Adipocyte (in vitro differentiated cells): ENCODE measurements at places on chromosomes 7 and 10.

DNA sequence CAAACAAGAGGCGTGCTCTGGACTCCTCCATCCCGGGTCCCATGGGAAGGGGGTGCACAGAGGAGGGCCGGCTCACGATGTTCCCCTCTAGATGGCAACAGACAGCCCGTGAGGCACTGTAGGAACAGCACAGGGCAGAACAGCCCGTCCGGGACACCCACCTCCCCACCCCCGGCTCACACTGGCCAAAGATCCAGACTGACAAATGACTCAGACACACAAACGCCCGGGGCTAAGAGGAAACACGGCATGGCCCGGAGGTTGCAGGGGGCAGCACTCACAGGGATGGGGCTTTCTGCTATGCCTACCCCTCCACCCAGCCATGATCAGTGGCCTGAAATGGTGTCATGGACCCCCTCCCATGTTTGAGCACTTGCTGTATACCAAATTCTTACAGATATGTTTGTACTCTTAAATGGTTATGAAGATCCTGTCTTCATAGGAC is 4.9 kb upstream of the ELN start:
- peak; percentile 94 for DNase-seq

DNA sequence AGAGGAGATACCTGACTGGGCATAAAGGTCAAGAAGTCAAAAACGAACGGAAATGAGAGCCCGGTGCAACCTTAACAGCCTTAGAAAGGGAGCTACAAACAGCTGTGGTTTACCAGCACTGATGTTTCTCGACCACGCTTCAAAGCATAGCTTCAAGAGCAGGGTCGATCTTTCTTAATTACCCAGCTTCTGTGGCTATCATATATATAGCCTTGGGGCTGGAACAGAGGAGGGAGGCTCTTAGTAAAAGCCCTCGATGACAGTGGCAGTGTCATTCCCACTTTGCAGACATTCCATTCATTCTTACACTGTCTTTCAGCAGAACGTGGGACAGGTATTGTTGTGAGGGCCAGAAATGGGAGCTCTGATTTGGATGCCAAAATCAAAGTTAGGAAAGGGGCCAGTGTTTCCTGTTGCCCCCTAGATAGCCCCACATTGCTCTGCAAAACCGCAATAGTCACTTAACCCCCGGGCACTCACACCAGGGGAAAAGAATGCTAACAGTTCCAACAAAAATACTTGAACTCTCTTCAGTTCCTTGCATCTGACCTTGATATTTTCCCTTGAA is 141.5 kb downstream of the MTPAP start:
- DNase-seq, result peak; percentile 52

- no peak for DNase-seq
Measured at GRCh38 chr10:44572146-44572545, 187.2 kb upstream of the CXCL12 start.

DNA sequence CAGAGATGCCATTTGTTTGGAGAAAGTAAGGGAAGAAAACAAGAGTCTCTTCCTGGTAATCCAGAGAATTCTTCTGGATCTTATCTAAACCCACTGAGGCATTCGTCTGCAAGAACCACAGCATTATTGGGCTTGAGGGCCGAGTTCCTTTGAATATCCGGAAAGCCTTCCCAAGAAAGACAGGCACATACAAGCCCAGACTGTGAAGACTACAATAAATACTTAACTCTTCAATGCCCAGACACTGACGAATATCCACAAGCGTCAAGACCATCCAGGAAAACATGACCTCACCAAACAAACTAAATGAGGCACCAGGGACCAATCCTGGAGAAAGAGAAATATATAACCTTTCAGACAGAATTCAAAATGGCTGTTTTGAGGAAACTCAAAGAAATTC is 99.0 kb downstream of the RNF32 start:
- no peak for DNase-seq

- DNase-seq, result peak; percentile 39
Measured at GRCh38 chr7:94028768-94029167, 24.6 kb upstream of the BET1 start.

DNA sequence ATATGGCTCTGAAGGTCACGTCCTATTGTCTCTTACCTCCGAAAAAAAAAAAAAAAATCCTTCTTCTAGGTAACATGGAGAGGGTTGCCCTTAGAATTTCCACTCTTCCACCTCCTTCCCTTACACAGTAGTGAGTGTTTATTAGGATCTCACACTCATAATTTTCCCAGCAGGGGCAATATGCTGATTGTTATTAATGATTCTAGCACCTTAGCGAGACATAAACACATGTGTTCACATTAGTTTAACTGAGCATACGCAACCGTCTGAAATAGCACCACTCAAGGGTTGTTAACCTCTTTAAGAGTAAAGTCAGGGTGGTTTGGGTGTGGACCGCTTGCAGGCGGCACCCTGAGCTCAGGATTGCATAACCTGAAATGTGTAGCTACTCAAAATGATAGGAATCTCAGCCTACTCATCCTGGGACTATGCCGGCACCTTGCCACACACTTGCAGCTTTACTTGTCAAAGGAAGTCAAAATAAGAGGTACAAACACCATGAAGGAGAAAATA is 52.2 kb downstream of the CPEB3 start:
- peak; percentile 64 for DNase-seq

GRCh38 chr7:40283391-40283790 is 148.6 kb downstream of the SUGCT start:
- no peak for DNase-seq

DNA sequence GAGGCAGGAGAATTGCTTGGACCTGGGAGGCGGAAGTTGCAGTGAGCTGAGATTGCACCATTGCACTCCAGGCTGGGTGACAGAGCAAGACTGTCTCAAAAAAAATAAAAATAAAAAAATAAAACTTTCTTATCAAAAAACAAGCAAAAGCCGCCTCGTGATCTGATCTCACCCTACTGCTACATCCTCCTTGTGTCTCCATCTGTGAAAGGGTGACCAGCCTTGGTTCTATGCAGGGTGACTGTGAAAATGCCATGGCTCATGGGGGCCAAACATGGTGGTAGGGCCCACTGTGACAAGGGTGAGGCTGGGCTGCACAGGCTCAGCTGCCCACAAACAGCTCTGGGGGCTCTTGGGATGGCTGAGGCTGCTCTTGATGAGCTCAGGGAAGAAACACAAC is 968 bp upstream of the OPN4 start:
- no peak for DNase-seq

DNA sequence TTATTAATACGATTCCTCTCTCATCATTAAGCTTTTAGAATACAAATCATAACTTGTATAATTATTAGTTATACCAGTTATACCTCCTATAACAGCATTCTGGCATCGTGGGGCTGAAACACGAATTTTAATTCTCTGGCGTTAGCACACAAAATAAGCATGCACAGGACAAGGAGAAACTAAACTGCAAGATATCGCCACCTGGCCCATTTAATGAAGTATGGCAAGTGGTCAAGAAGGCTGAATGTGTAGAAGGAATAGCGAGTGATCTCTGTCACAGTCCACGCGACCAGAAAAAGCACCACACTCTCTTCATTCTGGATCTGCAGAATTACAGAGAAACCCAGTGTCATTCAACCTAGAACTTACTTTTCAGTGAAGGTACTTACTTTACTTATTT is 18.1 kb downstream of the HACD1 start:
- DNase-seq, result peak; percentile 43

- DNase-seq, result no peak
Measured at GRCh38 chr7:41467596-41467995, 235.3 kb downstream of the INHBA start.

DNA sequence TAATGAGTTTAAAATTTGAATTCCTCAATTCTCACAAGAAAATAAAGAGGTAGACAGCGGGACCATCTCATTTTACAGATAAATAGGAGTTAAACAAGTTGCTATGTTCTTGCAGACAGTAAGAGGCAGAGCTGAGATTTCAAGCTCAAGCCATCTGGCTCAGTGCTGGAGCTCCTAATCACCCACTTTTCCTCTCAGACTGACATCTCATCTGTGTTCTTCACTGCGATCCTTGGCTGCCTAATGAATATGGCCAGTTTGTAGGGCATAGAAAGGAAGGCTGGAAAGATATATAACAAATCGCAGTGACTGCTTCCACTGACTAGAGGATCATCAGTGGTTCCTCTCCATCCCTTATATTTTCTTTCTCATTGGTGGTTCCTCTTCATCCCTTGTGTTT is 151.2 kb downstream of the MPP7 start:
- DNase-seq, result no peak

GRCh38 chr7:140232957-140233917 is 56.5 kb upstream of the KDM7A start:
- no peak for DNase-seq

DNA sequence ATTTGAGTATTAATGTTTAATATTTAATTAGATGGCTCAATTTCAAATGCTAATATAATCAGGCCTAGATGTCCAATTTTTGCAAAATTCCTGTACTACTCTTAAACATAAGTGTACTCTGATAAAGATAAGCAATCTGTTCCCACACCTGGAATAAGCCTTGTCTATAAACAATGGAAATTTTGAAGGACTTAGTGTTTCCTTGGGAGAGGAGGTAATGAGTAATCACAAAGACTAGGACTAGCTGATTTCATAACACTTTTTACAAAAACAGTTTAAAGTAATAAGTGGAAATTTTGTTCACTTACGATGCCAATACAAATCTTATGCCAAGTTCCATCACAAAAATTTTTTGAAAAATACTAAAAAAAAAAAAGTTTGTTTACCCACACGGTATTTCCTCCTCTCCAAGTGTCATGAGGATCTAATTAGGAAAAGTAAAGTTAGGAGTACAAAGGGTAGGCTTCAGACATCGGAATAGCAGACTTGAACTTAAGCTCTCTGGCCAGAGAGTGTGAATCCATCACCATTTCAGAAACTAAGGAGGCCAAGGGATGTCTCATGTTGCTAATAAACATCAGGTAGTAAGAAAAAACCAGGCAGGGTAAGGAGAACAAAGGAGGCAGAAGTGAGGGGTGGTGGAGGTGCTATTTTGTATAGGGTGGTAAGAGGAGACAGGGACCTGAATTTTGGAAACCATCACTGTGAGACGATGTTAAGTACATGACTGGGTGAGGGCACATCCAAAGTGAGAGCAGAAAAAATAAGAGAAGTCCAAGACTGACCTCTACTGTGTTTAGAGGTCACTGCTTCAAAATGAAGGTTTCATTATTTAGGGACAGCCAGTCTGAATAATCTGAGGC is 61.3 kb downstream of the RAPGEF5 start:
- DNase-seq, result no peak

DNA sequence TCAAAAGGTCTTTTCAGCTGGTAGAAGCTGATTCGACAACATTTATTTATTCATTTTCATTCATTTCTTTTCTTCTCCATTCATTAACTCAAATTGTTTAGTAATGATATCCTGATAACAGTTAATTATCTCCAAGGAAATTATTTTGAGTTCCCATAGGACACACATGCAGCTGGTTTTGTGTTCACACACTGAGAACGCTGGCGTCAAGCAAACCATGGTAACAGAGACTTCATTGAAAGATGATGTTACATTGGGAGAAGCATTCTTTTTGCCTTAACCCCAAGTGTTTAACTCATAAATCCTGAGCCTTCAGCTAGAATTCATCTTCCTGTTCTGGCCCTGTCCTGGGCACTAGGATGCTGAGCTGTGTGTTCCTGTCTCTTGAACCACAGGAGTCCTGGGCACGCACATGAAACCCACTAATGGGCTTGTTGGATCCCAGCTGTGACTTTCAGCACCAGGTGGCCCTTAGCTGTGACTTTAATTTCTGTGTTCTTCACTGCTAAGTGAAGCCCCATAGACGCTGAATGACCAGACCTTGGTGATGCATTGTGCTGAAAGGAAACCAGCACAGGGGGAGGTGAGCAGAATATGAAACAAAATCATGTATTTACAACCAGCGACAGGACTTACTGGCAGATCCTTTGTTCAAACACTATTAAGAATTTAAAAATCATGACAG is 121.5 kb upstream of the PRSS58 start:
- DNase-seq, result no peak

DNA sequence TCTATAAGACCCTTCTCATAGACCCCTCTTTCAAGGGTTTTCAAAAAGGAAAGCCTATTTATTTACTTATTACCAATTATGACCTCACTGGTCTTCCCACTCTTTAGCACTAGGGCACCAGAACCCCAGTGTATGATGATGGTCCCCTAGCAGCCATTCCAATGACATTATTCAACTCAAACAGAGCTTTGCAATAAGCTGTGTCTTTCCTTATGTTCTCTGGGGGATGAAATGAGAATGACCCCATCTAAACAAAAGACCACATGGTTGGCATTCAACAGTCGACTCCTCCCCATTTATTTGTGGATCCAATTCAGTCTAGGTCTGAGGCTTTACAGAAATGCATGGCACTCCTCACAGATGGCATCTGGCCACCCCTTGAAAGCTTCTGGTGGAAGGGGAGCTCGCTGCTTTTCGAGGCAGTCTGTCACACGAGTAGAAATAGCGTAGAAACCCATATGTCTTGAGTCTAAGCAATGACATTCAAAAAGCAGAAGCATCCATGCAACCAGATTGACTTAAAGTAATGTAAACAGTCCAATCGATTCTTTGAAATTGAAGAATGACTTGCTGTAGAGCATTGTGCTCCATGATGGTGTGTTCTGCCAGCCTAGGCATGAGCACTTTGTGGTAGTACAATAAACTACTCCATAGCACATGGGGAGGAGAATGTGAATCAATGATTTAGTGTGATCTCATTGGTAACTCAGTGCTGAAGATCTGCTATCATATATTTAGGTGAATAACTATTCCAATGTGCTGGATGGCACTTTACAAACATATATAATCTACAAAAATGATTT is 29.8 kb downstream of the NRP1 start:
- no peak for DNase-seq

GRCh38 chr10:117516681-117517080 is 25.9 kb upstream of the EMX2 start:
- DNase-seq, result no peak

DNA sequence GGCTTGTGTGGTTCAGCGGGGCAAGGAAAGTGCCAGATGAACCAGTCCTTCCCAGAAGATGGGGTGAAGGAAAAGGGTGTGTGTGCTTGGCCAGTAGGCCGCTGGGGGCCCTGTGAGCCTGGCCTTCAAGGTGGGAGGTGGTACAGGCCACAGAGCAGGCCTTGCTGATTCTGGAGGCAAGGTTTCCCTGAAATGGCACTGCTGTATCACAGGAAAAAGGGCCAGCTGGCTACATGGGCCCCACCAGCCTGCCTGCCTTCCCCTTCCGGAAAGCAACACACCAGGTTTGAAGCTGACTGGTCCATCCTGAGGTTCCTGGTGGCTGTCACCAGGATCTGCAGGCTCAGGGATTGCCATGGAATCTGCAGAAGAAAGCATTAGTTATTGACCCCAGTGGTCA is 12.5 kb downstream of the MMRN2 start:
- DNase-seq, result no peak

DNA sequence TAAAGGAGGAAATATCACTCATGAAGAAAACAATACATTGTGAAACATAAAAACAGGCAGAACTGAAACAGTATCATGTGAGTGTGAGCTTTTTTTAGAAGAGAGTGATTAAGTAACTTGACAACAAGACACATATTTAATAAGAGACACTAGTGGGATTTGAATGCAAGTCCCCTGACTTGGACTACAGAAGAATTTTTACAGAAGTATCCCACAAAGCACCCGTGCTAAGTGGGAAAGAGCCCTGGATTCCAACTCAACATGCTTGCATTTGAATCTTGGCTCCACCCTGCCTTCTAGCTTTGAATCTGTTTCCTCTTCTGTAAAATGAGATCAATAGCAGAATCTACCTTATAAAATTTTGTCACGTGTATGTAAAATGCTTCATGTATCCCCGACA is 166.2 kb downstream of the ZNF365 start:
- no peak for DNase-seq
